Activated T-cell treated with anti-CD3 and anti-CD28 coated beads, Interleukin-2, amount 50 U/mL, for 72 hours (primary cell): ENCODE measurements at places on chromosomes 16 and 17. TPM values are rescaled to one million over a fixed set of nuclear protein-coding genes. Genes with fewer than 3 reads are reported as not detected.

TP53TG3 gene
- not detected for total RNA-seq

SLC6A2 gene
- total RNA-seq, result not detected

GNG13 gene
- not detected for total RNA-seq

TNS4 gene
- 10.6 TPM for total RNA-seq

PRAC1 gene
- not detected for total RNA-seq

PLCD3 gene
- 4.5 TPM for total RNA-seq

ZPBP2 gene
- 0.81 TPM for total RNA-seq

ZNF668 gene
- 6.9 TPM for total RNA-seq

PSMC5 gene
- 144 TPM for total RNA-seq

SHCBP1 gene
- total RNA-seq, result 36.5 TPM

ST6GALNAC1 gene
- 0.44 TPM for total RNA-seq

TM4SF5 gene
- not detected for total RNA-seq

ENGASE gene
- 51.4 TPM for total RNA-seq

METTL2A gene
- 24.7 TPM for total RNA-seq

SLC47A1 gene
- 1.5 TPM for total RNA-seq

MEIOC gene
- 0.82 TPM for total RNA-seq

TEKT1 gene
- total RNA-seq, result not detected

SUPT6H gene
- total RNA-seq, result 85.1 TPM
